Activated CD8-positive, alpha-beta memory T cell treated with anti-CD3 and anti-CD28 coated beads for 1 hour (primary cell): ENCODE measurements at places on chromosomes 4 and X.

DNA sequence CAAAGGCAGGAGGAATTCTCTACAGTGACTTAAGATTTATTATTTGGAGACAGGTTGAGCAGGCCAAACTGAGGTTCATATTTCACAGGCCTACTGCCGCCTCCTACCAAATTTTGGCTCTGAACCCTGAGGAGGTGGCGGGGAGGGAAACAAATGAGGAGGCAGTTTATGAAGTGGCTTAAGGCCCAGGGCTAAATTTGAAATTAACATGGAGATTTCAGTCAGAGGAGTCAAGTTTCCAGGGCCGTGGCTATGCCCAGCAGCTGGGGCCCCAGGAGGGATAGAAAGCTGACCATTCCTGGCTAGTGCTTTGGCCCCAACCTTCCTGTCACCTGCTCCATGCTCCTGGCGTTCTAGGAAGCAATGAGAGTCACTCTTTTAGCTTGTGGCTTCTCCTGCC is 73.4 kb upstream of the ARHGAP36 start:
- DNase-seq, result no peak

DNA sequence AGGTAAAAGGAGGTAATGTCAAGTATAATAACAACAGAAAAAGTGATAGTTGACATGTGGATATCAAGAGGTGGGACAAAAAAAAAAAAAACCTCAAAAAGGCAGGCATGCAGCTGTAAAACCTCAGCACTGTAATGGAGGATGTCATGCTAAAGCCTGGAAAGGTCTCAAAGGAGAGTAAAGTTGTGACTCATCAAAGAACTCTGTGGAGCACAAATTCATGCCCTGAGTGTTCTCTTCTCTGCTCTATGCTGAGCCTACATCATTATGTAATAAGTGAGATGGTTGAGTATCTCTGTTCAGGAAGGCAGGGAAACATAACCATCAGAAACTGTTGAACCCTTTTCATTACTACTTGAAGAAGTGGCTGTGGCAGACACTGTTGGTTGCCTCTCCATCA is 597.8 kb downstream of the BCOR start:
- no peak for DNase-seq

GRCh38 chrX:22136711-22137110 is 104.6 kb downstream of the PHEX start:
- DNase-seq, result no peak

- no peak for DNase-seq
Measured at GRCh38 chr4:189124149-189124758, 816.4 kb upstream of the FRG1 start.

GRCh38 chrX:120840827-120841226 is 34.8 kb downstream of the CT47B1 start:
- no peak for DNase-seq

DNA sequence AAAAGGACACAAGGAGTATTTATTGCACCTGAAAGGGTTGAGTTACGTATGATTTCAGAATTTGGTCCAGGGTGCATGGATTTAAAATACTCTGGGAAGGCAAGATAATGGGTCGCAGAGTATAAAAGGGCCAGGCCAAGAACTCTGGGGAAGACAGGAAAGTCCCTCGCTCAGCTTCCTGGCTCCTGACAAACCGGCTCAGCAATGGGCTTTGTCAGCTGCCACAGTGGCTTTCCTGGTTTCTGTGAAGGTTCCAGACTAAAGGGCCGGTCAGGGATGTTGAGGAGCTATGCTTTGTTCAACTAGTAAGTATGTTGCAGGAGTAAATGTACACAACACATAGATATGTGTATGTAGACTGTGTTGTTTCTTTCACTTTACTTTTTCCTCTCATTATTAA is 154.4 kb upstream of the ETNPPL start:
- no peak for DNase-seq

GRCh38 chr4:118081434-118081833 is 47.1 kb downstream of the NDST3 start:
- DNase-seq, result no peak

GRCh38 chr4:185716577-185717376 is 95.2 kb downstream of the SORBS2 start:
- no peak for DNase-seq

DNA sequence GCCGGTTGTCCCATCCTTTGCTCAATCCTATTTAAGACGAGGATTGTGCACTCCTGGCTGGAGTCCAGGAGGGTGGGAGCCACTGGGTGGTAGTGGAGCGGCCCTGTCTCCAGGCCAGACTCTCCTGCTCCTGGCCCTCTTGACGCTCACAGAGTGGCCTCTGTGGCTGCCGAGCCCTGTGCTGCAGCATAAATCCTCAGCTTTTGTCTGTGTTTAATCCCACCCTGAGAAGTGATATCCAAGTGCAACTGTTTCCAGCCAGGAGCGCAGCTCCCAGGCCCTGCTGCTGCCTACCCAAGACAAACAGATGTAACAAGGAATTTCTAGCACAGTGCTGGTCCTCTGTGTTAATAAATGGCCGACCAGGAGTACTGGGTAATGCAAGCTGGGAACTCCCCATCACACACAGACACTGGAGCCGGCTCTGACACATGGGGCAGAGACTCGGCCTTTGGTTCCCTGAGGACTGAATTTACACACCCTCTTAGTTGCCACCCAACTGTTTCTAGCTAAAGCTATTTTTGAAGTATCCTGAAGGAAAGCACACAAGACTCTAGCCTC is 85.3 kb downstream of the GATB start:
- no peak for DNase-seq

- DNase-seq, result no peak
Measured at GRCh38 chr4:27096142-27096824, 235.6 kb downstream of the STIM2 start.

DNA sequence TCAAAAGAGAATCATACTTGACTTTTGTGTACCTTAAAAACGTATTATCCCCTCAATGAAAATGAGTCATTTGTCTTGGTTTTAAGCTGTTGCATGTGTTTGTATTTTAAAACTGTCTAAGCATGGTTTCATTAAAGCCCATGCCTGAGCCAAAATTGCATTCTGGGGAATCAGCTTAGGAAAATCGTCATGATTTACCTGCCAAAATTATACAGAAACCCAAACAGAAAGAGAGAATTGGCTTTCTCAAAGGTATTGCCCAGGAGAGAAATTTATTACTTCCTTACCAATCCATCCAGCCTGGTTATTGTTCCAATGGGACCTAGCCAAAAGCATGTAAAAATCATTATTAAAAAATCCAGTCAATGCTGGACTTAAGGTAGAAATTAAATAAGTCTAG is 37.6 kb downstream of the GPR174 start:
- DNase-seq, result no peak

DNA sequence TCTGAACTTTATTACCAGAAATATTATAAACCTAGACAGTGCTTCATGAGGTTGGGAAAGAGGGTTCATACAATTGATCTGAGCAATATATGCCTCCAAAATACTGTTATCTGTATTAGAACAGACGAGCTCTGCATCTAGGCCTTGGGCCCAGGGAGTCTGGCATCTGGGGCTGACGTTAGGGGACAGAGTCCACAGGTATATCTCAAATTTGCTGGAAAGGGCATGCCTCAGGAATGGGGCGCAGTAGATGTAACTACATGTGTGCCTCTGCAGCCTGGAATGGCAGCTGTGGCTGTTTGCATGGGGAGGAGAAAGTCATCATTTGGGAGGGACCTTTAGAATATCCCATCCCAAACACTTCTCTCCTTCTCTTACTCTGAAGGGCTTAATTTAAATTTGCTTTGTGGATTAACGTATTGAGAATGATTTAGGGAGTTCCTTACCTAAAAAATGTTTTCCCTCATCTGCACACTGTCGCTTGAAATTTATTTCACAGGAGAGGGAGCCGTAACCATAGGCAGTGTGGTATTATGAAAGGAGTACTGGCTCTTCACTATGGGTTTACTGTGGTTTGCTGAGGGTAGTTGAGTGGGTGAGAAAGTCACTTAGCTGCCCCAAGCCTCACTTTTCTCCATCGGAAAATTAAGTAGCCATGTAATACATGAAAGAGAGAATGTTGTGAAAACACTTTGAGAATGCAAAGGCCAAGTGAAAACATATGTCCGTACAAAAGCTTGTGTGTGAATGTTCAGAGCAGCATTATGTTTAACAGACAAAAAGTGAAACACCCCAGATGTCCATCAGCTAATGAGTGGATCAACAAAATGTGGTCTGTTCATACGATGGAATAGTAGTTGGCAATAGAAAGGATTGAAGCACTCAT is 5.9 kb downstream of the ADD1 start:
- no peak for DNase-seq

GRCh38 chr4:81827577-81828202 is 356.0 kb upstream of the RASGEF1B start:
- no peak for DNase-seq

DNA sequence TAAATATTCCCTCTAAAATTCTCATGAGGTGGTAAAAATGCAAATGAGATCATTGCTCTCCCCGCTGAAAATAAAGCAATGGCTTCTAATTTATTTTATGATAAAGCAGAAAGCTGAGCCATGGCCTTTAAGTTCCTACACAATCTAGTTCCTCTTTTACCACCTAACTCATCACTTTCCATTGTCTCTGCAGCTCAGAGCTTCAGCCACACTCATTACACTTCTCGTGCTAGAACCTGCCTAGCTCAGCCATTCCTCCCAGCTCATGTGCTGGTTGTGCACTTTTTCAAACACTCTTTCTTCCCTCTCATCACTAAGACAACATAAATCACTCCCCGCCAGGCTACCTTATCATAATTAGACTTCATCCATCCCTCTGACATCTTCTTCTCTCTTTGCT is 1112.1 kb upstream of the PRKX start:
- no peak for DNase-seq

GRCh38 chr4:21366312-21366711 is 582.3 kb downstream of the KCNIP4 start:
- DNase-seq, result no peak

- DNase-seq, result no peak
Measured at GRCh38 chr4:78310740-78311115, 240.8 kb upstream of the ANXA3 start.

DNA sequence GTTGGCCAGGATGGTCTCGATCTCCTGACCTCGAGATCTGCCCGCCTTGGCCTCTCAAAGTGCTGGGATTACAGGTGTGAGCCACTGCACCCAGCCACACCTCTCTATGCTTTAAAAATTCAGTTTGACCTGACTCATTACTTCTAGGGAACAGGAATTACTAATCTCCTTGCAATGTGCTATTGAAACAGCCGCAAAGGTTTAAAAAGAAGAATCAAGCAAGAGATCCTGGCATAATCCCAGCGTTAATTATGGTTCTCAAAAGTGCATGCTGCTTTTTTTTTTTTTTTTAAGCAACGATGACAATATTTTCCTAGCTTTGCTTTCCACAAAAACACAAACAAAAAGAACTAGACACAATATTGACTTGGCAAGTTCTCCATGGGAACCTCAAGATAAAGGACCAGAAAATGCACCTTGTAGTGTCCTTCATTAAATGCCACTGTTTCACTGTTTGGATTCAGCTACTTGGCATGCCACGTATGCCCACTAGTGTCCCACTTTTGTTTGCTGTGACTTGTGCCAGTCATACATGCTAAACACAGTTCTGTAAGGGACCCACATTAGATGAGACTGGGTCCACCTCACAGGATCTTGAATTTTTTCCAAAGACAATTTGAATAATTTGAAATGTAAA is 112.6 kb upstream of the PPARGC1A start:
- DNase-seq, result no peak

- DNase-seq, result no peak
Measured at GRCh38 chrX:1283741-1284140, 15.1 kb downstream of the CSF2RA start.

- no peak for DNase-seq
Measured at GRCh38 chr4:26319949-26320537, 771 bp upstream of the RBPJ start.

GRCh38 chr4:17142232-17142711 is 243.8 kb upstream of the LDB2 start:
- DNase-seq, result no peak

GRCh38 chrX:54496517-54496852 is 451 bp upstream of the FGD1 start:
- no peak for DNase-seq

- DNase-seq, result no peak
Measured at GRCh38 chrX:112751076-112751475, 71.3 kb upstream of the LHFPL1 start.

DNA sequence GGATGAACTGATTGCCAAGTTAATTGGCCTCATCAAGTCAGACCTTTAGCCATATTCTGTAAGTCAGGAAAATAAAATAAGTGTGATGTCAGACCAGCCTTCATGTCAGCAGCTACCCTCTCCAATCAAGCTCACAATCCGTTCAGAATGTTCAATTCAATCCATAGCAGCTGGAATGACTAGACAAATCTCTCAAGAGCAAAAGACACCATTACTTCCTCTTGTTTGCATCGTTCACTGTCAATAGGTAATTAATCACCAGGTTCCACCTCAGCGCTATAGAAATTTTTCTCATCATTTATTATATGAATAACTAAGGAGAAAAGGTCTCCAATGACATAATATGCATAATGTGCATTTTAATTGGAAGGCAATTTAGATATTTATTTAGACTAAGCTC is 321.0 kb upstream of the GRIA3 start:
- no peak for DNase-seq

GRCh38 chr4:7435471-7436061 is 836 bp upstream of the PSAPL1 start:
- no peak for DNase-seq

DNA sequence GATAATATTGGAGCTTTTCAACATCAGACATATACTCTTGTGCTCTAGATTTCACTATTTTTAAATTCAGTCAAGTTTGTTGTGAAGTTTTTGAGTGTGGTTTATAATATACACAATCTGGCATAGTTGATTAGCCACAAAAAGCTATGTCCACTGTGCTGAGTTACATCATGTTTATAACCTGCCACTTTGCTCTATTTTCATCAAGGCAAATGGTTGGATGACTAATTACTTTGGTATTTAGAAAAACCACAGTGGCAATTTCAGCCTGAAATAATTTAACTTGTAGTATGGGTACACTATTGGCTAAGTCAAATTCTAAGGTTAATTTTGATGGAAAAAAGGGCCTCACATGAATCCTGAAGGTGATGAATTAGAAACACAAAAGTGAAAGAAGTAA is 262.6 kb downstream of the C4orf33 start:
- DNase-seq, result no peak

DNA sequence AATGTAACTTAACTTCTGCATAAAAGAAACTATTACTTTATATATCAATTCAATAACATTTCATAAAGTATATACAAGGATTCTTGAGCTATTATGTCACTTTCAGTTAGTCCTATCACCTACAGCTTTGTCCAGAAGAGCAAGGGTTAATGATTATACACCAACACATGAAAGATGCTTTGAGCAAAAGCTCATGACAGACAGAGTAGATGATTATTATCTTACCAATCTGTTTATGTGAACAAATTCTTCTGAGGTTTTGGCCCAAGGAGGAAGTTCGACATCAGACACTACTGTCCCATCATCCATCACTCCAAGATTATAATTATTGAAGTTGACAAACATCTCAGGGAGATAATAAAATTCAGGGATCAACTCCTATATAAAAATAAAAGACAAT is 166.7 kb upstream of the MAB21L2 start:
- no peak for DNase-seq

DNA sequence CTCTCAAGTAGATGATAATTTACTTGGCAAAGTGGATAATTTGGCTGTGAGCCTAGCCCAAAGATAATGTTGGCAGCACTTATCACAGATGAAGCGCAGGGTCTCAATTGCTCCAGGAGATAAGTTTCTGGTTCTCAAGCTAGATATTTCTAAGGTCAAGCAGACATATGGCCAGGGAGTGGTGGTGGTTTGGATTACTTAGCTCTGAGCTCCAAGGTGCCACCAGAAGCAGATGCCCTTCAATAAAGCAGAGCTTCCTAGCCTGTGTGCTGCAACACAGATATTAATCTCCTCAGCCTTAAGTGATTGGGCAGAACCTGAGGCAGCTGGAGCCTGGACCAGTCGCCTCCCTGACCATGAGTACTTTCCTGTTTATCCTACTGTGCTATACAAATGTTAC is 79.2 kb upstream of the NALF2 start:
- no peak for DNase-seq
